ENCODE measurements at places on chromosomes 2 and 18. TPM values are rescaled to one million over a fixed set of nuclear protein-coding genes. Genes with fewer than 3 reads are reported as not detected.

The BOLL gene
- not detected for total RNA-seq

The TYMS gene
- total RNA-seq: 26.3 TPM

The DLGAP1 gene
- total RNA-seq: 2.4 TPM

The MC5R gene
- total RNA-seq: not detected

The VWA3B gene
- not detected for total RNA-seq

The SDC1 gene
- total RNA-seq: 5.3 TPM

The TUBA4B gene
- not detected for total RNA-seq

The EML6 gene
- 0.87 TPM for total RNA-seq

All from aortic smooth muscle cell (primary cell).